NCI-H2081 treated with DMSO at 0.1 percent for 48 hours (cell line): ENCODE measurements at places on chromosomes 5 and 9.

- no peak for DNase-seq
Measured at GRCh38 chr9:132609829-132610228, 27.4 kb downstream of the BARHL1 start.

DNA sequence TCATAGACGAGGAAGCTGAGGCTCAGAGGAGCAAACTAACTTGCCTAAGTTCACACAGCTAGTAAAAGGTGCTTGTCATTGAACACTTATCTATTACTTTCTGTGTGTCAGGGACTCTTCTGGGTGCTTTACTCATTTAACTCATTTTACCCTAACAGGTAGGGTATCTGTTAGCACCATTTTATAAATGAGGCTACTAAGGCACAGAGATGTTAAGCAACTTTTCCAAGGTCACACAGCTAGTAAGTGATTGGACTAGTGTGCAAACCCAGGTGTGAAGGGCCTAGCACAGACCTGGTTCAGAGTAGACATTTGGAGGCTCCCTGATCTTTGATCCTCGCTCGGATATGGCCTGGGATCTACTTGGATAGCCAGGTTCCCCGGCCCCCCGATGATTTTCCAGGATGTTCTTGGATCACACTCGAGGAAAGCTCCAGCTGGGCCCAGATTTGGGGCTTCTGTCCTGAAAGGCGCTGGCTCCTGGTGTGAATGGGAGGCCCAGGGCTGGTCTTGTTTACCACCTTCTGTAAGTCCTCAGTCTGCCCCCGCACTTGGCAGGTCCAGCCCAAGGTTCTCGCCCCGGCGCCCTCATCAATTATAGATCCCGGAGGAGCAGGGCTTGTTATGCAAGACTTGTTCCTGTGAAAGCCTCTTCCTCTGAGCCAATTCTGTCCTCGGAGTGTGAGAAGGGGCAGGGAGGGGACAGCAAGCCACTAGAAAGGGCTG, 37.5 kb downstream of the GSN start:
- DNase-seq, result no peak

- DNase-seq, result no peak
Measured at GRCh38 chr5:112004867-112005622, 248.1 kb upstream of the NREP start.

- no peak for DNase-seq
Measured at GRCh38 chr9:122116040-122116439, 22.9 kb upstream of the TTLL11 start.

- DNase-seq, result no peak
Measured at GRCh38 chr5:26868504-26868903, 169.9 kb downstream of the CDH9 start.

DNA sequence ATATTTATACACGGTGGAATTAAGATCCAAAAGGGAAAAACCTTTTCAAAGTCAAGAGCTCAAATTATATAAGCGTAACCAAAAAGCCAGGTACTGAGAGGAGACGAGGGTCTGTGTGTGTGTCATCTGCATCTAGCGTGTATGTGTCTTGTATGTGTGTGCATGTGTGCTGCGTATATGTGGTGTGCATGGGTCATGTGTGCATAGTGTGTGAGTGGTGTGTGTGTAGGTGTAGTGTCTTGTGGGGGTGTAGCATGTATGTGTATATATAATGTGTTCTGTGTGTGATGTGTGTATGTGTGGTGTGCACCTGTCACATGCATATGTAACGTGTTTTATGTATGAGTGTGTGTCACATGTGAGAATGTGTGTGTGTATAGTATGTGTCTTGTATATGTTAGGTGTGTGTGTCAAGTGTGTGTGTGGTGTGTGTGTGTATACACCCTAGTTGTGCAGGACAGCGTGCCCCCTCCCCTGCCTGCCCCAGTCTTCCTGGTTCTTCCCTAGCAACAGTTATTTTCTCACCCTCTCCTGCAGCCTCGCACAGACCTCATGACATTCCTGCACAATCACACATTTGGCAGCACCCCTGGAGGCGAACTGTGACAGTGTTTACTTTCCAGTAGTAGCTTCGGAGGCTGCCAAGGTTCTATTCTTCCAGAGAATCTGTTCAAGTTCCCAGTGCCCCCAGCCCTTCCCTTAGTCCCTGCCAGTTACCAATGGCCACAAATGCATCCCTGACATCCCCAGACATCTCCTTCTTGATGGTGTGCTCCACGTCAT, 27.1 kb upstream of the TNIP1 start:
- no peak for DNase-seq

- DNase-seq, result no peak
Measured at GRCh38 chr5:143036146-143036927, 266.2 kb downstream of the ARHGAP26 start.

- no peak for DNase-seq
Measured at GRCh38 chr5:171834461-171834860, 48.8 kb downstream of the SMIM23 start.

GRCh38 chr9:132235125-132235524, 73.3 kb downstream of the NTNG2 start:
- DNase-seq, result no peak

- DNase-seq, result no peak
Measured at GRCh38 chr5:73654171-73654811, 28.3 kb downstream of the ARHGEF28 start.

GRCh38 chr5:53930457-53930856, 370.0 kb downstream of the NDUFS4 start:
- no peak for DNase-seq

GRCh38 chr5:165370233-165370632, 1864.8 kb downstream of the MAT2B start:
- DNase-seq, result no peak

DNA sequence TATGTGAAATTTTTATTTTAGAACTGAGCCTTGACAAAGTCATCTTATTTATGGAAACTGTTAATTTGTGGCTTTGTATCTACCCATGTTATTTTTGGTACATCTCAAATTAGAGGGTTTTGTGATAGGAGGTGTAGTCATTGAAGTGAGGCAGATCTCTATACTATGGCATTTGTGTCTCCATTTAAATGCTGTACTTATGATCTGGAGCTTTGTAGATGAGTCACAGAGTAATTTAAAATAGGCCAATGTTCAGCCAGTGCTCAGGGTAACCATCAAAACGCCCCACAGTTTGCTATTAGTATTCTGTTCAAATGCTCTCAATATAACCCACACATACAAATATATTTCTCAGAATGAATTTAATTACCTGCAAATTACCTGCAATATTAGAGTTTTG, 351.5 kb upstream of the KLF9 start:
- no peak for DNase-seq

GRCh38 chr5:61162832-61163567, 732 bp upstream of the SMIM15 start:
- DNase-seq, result no peak

DNA sequence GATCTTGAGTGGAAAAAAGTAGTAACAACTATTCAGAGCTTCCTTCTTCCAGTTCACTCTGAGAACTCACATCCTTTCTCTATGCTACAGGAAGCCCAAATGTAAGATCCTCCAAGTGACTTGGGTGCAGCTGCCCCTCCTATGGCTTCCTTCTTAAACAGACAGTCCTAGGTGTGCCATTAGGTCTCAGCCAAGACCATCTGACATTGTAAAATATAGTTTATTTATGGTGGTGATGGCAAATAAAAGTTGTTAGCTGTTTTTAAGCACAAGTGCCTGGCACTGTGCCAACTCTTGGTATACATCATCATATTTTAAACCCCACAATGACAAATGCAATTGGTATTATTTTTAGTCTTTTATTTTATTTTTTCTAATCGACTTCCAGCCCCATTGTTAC, 58.1 kb downstream of the TMEM252 start:
- no peak for DNase-seq

GRCh38 chr5:134603059-134603458, 29.6 kb downstream of the SAR1B start:
- no peak for DNase-seq

DNA sequence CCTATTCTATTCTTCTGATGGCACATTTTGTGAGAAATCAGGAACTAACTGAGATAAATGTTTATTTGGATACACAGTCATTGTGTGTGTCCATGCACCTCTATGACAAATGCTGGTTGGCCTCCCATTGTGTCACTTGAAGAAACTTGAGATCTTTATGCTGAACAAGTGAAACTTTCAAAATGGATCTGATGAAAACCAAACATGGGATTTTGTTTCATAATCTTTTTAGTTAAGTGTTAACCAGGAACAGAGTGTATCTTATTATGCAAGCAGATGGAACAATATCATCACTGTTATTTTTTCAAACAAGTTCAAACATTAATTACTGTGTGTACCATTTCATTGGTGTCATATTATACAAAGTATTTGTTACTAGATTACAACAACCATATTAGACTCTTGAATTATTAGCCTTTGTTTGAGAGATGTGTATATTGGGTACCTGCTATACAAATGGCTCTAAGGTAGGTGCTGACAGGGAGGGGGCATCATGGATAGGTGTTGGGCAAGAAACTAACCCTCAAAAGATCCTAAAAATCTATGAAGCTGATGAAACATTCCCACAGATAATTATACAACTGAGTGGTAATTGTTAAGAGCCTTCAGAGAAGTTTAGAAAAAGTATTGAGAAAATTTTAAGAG, 159.8 kb downstream of the PALM2AKAP2 start:
- no peak for DNase-seq
